ENCODE measurements at places on chromosomes 5 and 9. TPM values are rescaled to one million over a fixed set of nuclear protein-coding genes. Genes with fewer than 3 reads are reported as not detected.

The ATG10 gene
- 13.9 TPM for total RNA-seq

DNA sequence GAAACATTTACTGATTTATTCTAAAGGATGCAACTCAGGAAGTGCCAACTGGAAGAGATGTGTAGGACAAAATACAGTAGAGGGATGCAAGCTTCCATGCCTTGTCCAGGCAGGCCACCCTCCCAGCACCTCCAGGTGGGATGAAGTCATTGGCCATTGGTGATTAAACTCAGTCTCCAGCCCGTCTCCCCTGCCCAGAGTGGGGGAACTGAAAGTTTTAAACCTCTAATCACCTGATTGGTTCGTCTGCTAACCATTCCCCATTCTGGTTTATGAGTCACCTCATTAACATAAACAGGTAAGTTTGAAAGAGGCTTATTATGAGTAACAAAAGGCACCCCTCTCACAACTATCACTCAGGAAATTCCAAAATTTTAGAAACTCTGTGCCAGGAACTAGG, 8.1 kb downstream of the TNFAIP8 start:
- no peak for DNase-seq

DNA sequence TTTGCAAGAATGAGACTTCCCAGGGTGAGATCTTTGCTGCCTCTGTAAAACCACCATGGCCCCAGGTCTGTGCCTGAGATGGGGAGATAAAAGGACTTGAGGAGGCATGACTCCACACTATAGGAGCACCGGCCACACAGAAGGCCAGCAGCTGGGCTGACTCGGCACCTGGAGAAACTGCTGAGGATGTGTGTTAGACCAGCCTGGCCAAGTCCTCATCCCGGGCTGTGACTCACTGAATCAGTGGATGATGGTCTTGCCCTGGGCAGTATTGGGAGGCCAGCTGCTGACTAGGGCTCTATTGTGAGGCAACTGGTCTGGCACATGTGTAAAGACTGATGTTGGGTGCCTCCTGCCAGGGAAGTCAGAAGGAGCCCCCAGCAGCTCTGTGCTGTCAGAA, 286.2 kb downstream of the ACTL7B start:
- no peak for DNase-seq

DNA sequence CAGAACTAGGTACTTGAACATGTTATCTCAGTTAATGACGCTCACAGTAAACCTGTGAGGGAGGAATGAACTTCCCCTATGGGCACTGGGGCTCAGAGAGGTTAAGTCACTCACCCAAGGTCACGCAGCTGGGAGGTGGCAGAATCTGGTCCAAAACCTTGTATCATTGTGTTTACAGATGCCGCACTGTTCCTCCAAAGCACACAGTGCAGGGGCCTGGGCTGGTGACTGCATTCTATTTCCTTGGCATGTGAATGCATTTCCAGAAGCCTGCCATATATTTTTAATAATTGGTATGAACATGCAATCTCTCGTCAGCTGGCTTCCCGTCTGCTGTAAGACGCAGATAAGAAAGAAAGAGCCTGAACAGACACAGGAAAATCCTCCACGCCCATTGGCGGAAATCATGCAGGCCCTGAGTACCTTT, 77.0 kb upstream of the TBC1D2 start:
- DNase-seq = no peak

- no peak for DNase-seq
These were observed 116.6 kb upstream of the ADAMTSL1 start for GRCh38 chr9:18357321-18357720.

The CER1 gene
- not detected for total RNA-seq
